ENCODE measurements at places on chromosomes 7 and 10.

GRCh38 chr7:87876869-87877234, 559 bp downstream of the DBF4 start:
- DNase-seq: no peak

DNA sequence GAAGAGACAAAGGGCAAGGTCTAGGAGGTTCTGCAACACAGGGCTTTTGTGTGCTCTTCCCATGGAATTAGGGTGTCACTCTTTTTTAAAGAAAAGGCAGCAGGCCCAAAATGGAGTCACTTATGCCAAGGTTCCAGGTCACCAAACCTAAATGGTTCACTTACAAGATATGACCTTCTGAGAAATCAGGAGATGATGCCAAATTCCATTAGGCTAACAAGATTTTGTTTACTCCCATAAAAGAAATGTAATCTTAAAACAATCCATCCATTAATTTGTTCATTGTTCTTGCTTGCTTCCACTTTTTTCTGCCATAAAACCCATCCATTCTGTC, 158.1 kb downstream of the SNX13 start:
- no peak for DNase-seq

DNA sequence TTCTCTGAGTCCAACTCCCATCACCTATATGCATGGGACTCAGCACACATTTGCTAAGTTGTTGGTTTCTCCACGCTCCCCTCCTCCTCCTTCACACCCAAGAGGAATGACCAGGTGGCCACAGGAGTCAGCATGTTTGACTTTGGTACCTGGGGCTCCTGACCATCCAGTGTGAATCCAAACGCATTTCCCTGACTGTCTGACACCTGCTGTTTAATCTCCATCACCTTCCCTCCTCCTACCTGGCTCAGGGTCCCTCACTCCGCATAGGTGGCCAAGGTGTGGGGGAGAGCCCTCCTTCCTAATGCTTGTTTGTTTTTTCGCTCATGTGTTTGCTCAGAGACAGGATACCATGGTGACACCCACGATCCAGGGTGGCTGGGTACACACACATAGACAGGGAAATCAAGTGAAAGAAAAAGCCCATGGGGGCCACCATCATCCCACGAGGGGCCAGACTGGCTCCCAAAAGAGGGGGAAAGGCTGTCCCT, 194.9 kb downstream of the KCNMA1 start:
- DNase-seq: no peak

DNA sequence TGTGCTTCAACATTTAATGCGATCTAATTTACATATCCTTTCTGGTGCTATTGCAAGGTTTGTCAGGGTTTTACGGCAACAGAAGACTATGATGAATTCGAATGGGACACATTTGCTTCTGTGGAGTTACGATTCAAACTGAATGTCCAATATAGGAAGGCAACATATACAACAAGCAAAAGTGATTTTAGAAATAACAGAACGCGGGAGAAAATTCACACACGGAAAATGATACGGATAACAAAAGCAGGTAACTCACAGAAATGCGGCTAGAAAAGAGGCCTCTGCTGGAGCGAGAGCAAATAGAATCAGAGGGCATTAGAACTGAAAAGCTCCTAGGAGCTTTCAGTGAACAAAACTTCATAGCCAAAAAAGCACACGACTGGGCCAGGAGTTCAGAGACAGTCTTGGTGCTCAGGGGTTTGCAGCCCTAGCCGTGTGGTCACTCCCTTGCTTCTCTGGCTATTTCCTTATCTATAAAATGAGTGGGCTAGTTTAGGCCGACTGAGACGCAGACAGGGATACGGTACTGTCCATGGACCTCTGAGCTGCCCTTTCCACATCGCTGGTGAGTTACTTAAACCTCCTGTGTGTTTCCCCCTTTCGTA, 557 bp upstream of the TAX1BP1 start:
- no peak for DNase-seq

DNA sequence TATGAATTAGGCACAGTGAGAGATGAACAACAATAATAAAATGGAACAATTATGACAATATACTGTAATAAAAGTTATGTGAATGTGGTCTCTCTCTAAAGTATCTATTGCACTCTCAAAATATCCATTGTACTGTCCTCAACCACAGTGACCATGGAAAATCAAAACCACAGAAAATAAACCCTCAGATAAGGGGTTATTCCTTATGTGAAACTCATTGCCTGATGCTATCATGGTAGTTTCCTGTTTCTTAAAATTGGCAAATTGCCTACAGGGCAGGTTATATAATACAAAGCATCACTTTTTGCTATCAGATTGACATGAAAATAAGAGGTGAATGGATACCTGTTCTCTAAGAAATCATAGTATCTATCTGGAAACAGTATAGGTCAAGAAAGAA, 3.8 kb downstream of the MCM10 start:
- DNase-seq: no peak

GRCh38 chr10:113820507-113820906, 33.4 kb downstream of the DCLRE1A start:
- no peak for DNase-seq

DNA sequence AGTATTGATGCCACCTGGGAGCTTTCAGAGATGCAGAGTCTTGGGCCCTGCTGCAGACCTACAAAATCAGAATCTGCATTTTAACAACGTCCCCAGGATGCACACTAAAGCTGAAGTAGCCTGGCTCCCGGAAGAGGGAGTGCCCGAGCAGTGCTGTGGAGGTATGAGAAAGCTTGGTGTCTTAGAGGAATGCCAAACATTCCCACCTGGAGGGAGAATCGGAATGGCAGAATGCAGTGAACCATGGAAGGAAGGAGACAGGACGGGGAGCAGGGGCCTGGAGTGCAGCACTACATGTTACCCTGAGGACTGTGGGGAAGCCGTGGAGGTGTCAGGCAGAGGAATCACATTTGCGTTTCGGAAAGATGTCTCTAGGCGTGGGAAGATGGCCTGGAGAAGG, 90.9 kb downstream of the AOAH start:
- DNase-seq: no peak

DNA sequence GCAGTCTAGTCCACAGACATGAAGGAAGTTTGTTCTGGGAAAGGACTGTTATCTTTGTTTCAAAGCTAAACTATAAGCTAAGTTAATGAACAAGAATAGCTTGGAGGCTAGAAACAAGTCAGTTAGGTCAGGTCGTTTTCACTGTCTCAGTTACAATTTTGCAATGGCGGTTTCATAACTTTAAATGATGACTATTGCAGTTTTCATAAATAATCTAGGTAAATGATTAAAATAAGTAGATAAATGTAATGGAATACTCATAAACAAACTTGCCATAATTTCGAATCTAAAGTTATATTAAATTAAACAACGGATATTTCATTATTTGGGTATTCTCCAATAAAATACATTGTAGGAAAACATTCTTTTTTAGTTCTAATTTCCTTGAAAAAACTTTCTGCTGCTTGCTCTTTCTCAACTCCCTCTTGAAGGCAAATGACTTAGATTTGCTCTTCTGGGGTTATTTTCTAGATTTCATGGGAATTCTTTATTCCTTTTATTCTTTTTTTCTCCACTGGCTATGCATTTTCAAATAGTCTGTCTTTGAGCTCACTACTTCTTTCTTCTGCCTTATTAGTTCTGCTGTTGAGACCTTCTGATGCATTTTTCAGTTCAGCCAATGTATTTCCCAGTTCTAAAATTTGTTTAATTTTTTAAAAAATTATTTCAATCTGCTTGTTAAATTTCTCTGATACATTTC, 103.8 kb upstream of the APBB1IP start:
- DNase-seq: no peak
